ENCODE measurements at places on chromosomes 7 and 10.

GRCh38 chr10:62166331-62167131 lies 102.1 kb downstream of the RTKN2 start:
- peak; percentile 46 for DNase-seq

- DNase-seq: peak; percentile 49
Measured at GRCh38 chr7:101094791-101095375, 9.6 kb downstream of the TRIM56 start.

DNA sequence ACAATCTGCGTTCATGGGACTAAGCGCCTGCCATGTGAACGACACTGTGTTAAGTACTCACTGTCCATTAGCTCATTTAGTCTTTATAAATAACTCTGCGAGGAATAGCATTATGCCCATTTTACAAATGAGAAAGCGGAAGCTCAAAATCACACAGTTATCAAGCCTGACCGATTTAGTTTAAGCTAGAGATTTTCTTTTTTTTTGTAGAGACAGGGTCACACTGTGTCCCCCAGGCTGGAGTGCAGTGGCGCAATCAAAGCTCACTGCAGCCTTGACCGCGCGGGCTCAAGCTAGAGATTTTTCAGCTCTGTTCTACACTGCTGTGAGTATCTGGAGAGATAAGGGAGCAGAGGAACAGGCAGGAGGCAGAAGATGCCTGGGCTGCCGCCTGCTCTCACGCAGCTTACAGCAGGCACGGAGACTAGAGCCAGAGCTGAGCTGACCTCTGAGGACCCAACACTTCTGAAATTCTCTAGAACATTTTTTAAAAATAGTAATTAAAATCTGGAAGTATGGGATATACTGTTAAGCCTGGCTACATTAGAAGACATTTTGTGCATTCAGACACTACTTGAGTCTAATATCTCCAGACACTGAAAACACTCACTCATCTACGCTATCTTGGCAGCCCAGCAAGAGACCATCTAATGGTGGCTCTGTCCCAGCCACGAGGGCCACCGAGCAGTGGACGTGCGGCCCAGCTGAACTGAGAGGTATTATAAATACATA lies 38.7 kb downstream of the GNA12 start:
- no peak for DNase-seq

- no peak for DNase-seq
Measured at GRCh38 chr7:12670743-12671520, 16.5 kb upstream of the ARL4A start.

DNA sequence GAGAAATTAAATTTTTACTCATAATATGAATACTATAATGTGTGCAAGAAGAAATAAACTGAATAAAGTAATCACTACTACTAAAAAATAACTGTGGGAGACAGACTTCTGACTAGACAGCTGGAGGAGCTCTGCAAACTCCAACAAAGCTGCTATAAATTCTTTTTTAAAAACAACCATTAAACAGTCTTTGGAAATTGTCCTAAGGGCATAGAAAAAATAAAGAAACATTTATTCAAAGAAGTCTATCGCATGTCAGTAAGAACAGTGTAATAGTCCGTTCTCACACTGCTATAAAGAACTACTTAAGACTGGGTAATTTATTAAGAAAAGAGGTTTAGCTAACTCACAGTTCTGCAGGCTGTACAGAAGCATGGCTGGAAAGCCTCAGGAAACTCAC lies 56.0 kb downstream of the ZPBP start:
- DNase-seq: no peak

- DNase-seq: no peak
Measured at GRCh38 chr7:15508258-15508657, 53.6 kb downstream of the AGMO start.

GRCh38 chr7:50281680-50282445 lies 22.7 kb upstream of the IKZF1 start:
- no peak for DNase-seq

- DNase-seq: peak; percentile 94
Measured at GRCh38 chr7:130356121-130356875, 11.7 kb downstream of the CPA5 start.
